ENCODE measurements at places on chromosomes 12 and 14.

- DNase-seq = peak; percentile 90
Measured at GRCh38 chr12:132614861-132615578, 3.6 kb upstream of the P2RX2 start.

DNA sequence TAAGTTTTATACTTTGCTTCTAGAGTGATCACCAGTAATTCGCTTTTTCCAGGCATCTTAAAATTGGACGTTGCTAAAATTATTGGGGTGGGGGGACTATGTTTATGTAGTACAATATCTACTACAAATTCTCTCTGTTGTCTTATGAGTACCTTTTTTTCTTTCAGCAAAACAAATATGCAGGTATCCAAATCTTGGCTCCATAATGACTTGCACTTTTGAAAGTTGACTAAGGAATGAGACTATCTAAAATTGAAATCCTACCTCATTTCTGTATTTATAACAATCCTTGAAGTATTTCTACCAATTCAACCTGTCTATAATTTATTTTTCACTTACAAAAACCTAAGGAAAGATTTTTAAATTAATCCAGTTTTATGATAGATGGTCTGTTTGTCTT, 2.4 kb downstream of the DYNC1H1 start:
- no peak for DNase-seq

- DNase-seq = no peak
Measured at GRCh38 chr14:48714366-48714765, 871.8 kb downstream of the RPS29 start.

DNA sequence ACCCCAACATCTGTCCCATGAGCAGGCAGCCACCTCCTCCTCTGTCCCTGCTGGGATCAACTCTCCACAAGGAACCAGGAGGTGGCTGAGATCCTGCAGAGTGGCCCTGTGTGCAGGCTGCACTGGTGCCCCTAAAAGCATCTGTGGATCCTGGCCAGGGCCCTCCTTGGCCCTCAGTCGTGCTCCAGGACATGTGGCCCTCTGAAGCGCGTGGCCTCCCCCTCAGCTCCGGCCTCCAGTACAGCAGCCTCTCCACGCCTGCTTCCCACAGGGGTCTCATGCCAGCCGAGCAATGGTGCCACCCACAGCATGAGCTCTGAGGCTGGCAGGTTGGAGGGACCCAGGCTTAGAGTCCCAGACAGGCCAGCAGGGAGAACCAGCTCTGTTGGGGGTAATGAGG, 77.4 kb upstream of the NOS1 start:
- no peak for DNase-seq

GRCh38 chr14:50528000-50528399, 4.4 kb downstream of the MAP4K5 start:
- DNase-seq = no peak

- DNase-seq = no peak
Measured at GRCh38 chr12:48678551-48679185, 3.4 kb downstream of the KANSL2 start.

GRCh38 chr12:58980768-58981167, 60.5 kb upstream of the LRIG3 start:
- no peak for DNase-seq

DNA sequence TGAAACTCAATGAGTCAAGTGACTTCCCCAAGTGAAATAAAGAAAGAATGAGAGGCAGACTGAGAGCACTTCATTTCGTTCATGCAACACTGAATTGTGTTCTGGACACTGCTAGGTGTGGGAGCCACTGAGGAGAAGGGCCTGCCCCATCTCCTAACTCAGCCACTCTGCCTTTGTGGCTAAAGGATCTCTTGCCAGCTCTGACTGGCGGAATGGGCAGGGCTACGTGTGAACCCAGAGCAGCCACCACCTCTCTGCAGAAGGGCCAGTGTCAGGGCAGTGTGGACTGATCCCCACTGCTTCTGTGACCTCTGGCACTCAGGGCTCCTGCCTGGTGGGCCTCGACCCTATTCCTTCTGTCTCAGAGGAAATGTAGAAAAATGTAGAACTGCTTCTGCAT, 46.5 kb upstream of the GZMB start:
- DNase-seq = no peak

DNA sequence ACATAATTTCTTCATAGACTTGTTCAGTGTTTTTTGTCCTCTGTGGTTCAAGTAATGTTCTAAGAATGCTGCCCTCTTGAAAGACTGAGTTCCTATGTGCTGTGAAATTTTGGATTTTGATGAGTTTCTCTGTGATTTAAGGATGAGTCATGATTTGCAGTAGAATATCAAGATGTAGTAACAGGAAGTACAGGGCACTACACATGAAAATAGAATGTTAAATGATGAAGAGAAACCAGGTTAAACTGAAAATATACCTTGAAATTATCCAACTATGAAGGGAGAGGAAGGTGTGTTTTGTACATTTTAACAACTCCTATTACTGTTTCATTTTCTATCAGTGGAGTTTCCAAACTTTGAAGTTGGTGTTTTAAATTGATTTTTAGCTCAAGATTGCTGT, 4.8 kb downstream of the ELK3 start:
- no peak for DNase-seq

DNA sequence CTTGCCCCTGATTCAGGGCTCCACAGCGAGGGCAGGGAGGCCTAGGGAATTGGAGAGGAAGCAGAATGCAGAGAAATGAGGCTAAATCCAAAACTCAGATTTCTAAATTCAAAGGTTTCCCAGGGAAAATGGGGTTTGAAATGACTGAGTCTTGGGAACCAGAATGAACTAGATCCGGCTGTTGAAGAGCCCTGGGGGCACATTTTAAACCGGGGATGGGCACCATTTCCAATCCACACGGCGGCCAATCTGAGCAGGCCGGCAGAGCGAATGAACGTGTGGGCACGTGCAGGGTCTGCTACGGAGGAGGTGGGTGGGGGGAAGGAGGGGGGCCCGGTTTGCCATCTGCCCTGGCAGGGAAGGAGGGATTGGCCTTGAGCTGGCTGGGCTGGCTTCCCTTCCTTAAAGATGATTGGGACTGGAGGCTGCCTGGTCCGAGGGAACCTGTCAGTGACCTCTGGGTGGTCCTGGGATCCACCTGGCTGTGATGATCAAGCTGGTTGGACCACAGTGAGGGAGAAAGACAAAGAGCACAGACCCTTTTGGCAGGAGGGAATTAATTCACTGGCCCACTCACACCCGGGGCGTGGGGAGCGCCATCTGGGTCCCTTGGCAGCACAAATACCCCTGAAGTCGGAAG, 161.0 kb downstream of the RBM19 start:
- DNase-seq = no peak

- no peak for DNase-seq
Measured at GRCh38 chr12:26162174-26162573, 33.2 kb upstream of the SSPN start.

DNA sequence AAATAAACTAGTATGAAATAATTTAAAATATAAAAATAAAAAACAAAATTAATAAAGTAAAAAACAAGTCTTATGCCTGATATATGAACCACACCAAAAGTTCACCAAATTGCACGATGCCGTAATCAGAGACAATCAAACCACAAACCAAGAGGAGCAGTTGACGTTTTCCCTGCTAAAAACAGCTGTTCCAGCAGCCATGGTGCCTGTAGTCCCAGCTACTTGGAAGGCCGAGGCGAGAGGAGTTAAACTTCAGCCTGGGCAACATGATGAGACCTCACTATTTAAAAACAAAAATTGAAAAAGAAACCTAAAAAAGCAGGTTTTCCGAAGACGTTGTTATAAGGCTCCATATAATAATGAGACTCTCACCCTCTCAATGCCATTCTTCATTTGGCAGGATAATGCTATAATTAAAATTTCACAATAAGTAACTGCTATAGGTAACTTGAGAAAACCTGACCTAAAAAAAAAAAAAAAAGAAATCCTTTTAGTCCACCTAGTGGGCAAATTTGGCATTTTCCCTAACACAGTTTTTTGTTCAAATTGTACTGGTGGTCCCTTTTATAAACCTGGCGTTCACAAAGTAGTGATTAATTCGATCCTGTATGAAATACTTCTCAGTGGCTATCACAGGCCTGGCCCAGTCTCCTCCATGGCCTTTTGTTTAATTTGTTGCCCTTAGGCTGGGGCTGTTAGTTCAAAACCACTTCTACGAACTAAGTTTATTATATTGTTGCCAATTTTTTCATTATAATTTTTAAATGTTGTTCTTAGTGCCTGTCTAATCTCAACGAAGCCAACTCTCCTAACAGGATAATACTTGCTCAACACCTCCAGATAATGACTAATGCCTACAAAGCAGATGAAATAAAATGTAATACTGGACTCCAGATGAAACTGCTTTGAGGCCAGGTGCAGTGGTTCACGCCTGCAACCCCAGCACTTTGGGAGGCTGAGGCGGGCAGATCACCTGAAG, 62.1 kb downstream of the TNFAIP2 start:
- no peak for DNase-seq

DNA sequence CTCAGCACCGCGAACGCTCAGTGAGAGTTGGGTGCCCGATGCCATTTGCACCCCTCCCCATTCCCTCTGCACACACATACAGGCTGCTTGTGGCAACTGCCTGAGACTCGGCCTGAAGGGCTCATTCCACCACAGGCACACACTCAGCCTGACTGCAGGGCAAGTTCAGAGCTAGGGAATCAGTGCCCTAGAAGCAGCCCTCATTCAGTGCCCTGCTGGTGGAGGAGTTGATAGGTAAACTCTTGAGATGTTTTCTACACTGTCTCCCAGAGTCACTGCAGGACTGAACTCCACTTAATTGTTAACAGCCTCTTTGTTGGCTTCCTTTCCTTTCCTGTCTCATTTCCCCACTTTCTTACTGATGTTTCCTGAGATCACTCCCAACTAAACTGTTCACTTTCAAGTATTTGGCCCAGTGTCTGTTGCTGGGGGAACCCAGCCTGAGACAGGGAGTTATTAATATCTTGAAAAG, 16.9 kb downstream of the PPP1R36 start:
- DNase-seq = no peak

- DNase-seq = no peak
Measured at GRCh38 chr12:49482095-49483051, 56.5 kb upstream of the KCNH3 start.

GRCh38 chr14:62301080-62301479, 538.9 kb downstream of the SNAPC1 start:
- no peak for DNase-seq

GRCh38 chr12:78579846-78580245, 284.7 kb upstream of the SYT1 start:
- DNase-seq = no peak

GRCh38 chr12:19761463-19761862, 322.2 kb downstream of the AEBP2 start:
- no peak for DNase-seq

DNA sequence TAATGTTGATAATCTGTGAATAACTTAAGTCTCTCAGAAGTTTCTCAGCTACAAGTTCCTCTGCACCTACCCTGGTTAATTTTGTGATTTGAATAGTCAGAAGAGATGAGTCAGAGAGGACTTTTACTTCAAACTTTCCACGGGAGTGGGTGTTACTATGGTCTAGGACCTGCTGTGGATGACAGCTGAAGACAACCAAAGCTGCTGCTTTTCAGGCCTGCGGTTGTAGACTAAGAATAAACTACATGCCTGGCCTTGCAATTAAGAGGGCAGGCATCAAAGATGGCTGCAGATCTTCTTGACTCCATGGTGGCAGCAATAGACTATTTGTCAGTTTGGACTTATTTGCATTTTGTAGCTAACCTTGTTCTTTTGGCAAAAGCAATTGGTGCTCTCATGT, 227.1 kb upstream of the KRR1 start:
- DNase-seq = peak; percentile 59

DNA sequence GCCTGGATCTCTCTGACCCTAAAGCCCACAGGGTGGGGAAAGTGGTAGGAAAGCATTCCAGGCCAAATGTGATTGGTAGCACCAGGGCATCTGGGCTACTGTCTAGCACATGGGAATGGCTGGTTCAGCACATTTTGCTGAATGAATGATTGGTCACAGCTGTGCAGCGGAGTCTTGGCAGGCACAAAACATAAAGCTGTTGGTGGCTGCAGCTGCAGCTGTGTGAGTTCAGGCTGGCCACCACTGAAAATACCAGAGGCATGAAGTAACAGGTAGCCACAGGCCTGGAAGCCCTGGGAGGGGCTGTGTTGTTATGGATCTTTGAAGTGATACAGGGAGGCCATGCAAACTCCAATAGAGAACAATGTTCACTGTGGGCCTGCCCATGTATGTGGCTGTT, 72.7 kb downstream of the MYRFL start:
- DNase-seq = no peak

DNA sequence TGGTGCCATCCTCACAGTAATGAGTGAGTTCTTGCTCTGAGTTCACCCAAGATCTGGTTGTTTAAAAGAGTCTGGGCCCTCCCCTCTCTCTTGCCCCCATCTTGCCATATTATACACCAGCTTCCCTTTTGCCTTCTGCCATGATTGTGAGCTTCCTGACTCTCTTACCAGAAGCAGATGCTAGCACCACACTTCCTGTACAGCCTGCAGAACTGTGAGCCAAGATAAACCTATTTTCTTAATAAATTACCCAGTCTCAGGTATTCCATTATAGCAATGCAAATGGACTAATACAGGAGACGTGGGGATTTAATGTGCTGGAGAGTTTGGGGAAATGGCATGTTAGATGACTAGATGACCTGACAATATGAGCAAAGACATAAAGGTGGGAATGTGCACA, 12.8 kb downstream of the SLC4A8 start:
- no peak for DNase-seq

DNA sequence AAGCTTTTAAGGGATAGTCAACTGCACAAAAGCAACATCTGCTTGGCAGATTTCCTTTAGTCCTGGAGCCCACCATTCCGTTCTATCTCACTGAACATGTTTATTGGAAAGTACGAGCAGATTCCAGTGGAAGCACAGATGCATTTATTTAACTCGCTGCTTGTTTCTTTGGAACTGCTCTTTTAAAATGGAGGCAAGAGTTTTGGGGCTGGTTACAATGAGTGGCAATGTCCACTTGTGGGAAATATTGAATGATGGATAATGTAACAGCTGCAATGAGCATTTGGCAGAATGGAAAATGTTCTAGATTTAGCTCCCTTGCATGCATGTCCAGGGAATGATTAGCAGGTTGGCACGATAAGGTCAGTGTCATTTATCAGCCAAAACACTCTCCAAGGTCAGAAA, 163.0 kb downstream of the ATP23 start:
- DNase-seq = no peak

DNA sequence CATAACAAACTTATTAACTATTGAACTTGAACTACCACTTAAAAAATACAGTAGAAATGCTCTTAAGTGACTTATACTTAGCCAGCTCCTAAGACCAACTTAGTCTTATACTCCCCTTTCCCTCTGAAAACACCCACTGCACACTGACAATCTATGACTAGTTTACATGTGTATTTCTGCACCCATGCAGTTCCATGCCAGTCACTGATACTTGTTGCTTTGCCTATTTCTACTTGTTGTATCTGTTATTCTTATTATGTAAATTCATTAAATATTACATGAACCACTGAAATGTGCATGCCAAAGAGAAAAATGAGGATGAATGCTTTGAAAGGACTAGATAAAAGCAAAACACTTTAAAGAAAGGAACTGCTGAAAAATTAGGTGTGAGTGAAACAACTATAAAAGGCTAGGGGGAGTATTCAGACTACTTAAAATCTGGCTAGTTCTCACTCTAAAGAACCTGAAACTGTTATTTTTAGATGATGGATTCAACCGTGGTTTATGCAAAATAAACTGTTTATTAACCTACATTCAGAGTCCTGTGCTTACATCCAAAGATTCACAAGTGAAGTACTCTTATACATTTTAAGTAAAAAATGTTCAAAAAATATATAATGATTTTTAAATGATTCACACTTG, 74.7 kb downstream of the RPS6KA5 start:
- no peak for DNase-seq

- no peak for DNase-seq
Measured at GRCh38 chr12:79687711-79688260, 3.0 kb downstream of the PAWR start.

All from activated CD4-positive, alpha-beta T cell treated with anti-CD3 and anti-CD28 coated beads for 36 hours (primary cell).